ENCODE measurements at places on chromosomes 13 and 19.

DNA sequence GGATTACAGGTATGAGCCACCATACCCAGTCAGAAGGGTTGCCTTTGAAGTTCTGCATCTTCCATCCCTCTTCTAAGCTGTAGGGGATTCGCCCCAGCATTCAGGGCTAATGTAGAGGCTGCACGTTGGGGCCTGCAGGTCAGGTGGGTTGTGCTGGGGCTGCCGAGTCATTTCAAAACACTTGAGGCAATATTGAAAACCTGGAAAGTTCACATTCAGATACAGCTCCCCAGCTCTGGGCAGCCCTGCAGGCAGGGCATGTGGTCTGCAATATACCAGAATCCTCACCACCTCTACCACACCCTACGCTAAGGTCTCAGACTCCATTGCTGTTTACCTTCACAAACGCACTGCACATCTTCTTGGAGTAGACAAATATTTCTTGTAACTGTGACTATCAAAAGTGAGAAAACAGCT, 24.6 kb downstream of the CCNE1 start:
- no peak for DNase-seq

DNA sequence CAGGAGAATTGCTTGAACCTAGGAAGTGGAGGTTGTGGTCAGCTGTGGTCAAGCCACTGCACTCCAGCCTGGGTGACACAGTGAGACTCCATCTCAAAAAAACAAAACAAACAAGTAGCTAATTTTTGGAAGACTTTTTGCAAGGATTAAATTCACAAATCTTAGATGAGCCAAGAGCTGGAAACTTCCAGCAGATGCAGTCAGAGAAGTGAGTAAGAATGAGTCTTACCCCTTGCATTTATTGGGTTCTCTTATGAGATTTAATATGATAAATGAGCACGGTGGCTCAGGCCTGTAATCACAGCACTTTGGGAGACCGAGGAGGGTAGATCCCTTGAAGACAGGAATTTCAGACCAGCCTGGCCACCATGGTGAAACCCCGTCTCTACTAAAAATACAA, 44.9 kb upstream of the NBEA start:
- DNase-seq = no peak

DNA sequence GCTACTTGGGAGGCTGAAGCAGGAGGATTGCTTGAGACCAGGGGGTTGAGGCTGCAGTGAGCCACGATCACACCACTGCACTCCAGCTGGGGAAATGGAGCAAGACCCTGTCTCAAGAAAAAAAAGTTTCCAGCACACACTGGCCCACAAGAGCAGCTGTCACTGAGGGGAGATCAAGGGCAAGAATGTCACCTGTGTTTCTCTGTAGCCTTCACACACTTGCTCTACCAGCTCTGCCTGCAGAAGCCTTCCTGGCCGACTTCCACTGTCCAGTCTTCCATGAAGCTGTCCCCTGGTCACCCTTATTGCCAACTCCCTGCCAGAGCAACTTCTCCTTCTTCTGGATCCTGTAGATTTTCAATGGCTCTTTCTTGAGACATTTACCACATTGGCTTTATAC, 158.0 kb downstream of the KCTD15 start:
- DNase-seq = no peak

GRCh38 chr13:99046851-99047250, 69.0 kb upstream of the DOCK9 start:
- DNase-seq = no peak

GRCh38 chr19:44757735-44758505, 9.4 kb downstream of the BCL3 start:
- no peak for DNase-seq

DNA sequence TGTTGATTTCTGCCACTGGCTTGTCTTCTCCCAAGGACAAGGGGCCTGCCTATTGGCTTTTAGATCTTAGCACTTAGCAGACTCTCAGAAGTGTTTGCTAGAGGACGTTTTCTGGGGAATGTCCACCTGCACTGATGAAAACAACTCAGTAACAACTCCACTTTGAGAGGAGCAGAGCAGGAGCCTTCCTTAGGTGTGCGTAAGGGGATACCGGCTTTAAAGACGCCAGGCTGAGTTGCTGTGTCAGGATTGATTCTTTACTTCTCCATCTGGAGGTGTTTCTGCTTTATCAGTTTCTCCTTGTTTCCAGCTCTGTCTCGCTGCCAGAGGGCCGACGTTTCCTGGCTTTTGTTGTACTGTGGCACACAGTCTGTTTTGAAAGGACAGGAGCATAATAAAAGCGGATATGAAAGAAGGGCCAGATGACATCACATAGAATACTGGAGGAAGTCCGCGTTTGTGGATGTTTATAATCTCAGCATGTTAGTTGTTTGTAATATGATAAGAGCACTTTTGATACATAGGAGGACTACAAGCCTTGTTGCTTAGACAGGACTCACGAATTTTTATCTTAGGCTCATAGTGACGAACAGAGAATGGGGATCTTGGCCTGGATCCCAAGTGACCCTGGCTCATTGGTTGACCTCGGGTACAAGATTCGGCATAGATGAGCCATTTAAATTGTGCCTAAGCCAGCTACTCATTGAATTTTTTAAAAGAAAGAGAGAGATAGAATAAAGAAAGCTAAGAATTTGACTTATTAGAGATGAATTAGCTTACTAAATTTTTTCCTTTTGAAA, 34.6 kb downstream of the COL4A2 start:
- no peak for DNase-seq

DNA sequence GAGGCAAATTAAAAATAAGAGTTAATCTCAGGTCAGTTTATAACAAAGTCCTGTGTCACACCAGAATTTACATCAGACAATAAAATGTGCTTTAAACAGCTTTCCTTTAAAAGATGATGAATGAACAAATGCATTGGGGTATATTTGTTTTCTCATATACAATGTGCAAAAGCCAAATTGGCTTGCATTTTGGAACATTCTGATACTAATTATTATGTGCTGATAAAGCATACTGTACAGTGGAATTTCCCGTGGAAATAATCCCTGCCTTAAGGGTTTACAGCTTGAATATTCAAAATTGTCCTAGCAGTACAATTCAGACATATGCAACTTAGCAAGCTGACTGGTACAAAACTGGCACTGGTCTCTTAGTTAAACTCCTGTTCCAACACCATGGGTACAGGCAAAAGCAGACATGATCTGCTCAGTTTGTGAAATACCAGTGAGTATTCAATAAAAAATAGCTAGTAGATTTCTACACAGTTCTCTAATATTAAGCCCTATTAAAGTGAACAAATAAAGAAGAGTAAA, 373.4 kb downstream of the SLITRK1 start:
- DNase-seq = no peak

- no peak for DNase-seq
Measured at GRCh38 chr19:5107432-5108122, 138.7 kb downstream of the KDM4B start.

DNA sequence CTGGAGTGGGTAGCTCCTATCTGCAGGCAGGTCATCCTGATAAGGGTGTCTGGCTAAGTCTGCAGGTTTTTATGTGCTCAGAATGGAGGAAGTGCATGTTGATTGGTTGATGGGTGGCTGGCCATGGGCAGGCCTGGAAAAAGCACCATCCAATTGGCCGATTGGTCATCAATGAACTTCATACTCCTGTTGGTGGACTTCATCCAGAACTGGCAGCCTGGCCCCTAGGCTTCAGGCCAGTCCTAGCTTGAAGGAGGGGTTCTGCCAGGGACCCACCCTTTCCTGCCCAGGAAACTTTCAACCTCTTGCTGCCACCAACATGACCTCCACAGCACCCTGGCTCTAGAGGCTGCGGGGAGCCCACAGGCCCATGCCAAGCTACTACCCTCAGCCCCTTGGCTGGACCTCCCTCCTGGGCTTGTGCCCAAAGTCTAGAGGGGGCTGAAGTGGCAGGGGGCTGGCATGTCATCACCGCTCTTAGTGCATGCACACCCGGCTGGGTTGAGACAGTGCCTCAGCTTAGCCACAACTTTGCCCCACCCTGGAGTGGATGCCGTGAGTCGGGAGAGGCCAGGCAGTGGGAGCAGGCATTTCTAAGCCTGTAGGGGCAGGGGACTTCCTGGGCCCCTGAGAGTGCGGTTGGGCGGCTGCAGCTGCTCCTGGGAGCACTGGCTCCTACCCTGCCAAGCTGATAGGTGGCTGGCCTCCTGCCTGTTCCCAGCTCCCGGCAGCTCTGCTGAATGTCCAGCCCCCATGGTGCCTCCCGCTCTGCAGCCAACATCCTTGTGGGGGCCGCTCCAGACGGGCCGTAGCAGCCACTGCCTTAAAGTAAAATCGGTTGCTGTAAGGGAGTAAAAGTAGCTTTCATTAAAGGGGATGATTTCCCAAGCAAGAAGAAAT, 13.2 kb downstream of the DNAJC15 start:
- DNase-seq = peak; percentile 10

DNA sequence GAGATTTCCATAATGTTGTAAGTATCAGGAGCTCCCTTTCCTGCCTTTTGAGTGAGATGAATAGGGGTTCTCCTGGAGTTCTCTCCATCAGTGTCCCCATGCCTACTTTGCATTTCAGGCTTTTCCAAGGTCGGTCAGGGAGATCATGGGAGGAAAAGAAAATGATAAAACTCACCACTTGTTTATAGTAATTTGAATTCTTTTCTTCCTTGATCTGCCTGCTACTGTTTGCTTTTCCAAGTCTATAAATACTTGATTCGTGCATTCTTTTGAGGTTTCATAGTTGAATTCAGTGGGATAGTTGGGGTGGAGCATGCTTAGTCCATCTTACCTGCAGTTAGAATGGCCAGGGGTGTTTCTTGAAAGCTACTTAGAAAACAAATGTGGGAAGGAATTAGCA, 51.5 kb downstream of the PCCA start:
- no peak for DNase-seq

- DNase-seq = no peak
Measured at GRCh38 chr19:5343848-5344247, 3.2 kb upstream of the PTPRS start.

DNA sequence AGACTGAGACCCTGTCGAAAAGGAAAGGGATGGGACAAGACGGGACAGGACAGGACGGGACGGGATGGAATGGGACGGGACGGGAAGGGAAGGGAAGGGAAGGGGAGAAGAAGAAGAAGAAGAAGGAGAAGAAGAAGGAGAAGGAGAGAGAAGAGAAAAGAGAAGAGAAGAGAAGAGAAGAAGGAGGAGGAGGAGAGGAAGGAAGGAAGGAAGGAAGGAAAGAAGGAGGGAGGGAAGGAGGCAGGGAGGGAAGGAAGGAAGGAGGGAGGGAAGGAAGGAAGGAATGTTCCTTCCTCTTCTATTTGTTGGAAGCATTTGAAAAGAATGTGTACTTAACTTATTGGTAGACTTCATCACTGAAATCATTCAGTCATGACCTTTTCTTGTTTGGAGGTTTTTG, 9.6 kb upstream of the SHFL start:
- no peak for DNase-seq

GRCh38 chr13:48230541-48230940, 2.5 kb upstream of the ITM2B start:
- DNase-seq = no peak

GRCh38 chr13:50466456-50466855, 377.0 kb downstream of the DLEU7 start:
- DNase-seq = no peak

- DNase-seq = no peak
Measured at GRCh38 chr19:45180936-45181335, 2.4 kb downstream of the BLOC1S3 start.

- DNase-seq = no peak
Measured at GRCh38 chr13:67977066-67977465, 746.9 kb upstream of the PCDH9 start.

DNA sequence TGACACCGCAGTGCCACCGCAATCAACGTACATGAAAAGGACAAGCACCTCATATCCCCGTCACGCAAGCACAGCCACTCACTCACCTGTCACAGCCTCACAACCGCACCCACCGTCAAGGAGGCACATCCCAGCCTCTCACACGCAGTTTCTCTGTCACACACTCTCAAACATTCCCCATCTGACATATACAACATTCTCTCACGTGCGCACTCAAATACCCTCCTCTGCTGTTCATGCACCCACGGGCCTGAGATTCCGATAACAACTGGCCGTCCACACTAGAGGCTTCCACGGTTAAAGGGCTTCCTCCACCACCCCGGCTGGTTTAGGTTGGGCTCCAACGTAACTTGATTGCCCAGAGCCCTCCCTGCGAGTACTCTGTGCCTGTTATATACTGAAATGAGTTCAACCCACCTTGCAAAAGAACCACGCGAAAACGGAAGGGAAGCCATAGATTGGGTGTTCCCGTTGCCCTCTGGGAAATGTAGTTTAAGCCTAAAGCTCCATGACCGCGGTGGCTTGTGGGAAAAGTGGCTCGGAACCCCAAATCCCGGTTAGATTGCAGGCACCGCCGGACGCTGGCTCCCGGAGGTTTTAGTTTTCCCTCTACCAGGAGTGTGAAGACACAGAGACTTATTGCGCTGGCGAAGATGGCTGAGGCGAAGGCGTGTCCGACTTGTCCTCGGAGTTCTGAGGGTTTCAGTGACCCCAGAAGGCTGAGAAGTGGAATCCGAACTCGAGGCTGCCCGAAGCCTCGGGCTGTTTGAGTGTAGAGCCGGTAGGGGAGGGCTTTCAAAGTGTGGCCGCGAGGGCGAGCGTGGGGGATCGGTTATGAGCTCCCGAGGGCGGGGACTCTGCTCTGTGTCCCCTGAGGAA, at the start of gene ZNF573:
ZNF573 (minus strand) TSS at position 460 of the 879 bp plus-strand sequence. CDS start 5,857 bp downstream, outside the sequence.
- peak; percentile 96 for DNase-seq

DNA sequence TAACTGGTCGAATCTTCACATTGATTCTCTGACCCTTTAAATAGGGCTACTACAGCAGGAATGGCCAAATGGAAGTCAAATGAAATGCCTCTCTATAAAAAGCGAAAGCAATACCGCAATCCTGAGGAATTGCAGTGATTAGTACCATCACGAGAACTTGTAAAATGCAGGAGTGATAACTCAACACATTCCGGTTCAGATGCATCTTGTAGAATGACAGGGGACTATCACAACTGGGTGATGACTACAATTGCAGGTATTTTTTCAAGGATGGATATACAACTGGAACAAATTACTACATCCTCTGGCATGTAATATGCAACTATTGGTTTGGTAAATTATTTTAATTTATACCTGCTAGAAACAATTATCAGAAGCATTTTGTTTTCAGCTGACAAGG, 140.4 kb downstream of the PCDH20 start:
- DNase-seq = no peak

GRCh38 chr13:44437356-44438233, 64.0 kb downstream of the SERP2 start:
- DNase-seq = peak; percentile 82

DNA sequence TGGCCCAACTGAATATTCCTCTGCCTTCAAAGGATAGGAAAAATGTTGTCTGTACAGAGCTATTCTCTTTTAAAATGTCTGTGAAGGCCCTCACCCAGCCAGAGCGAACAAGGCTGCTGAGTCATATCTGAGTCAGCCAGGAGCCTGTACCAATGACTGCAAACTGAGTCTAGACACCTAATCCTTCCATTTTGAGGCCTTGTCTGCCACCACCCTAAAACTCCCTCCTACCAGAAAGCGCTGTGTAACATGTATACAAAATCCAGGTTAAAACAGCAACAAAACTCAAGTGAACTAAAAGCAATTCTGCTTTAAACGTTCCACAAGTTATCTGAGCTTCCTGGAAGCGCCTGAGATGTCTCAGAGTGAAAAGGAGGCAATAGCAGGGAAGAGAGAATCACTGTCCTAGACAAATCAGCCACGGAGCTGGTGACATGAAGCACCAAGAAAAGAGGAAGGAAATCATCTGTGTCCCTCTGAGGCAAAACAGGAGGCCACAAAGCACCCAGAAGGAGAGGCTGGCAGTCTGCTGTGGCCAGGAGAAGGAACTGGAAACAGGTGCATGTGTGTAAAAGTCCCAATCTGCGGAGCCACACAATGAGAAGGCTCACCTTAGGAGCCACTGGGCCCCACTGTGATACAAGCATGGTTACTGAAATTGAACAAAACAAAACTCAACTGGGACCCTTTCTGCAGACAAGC, 10.2 kb downstream of the DHRS12 start:
- DNase-seq = no peak

GRCh38 chr13:94703721-94704314, 8.5 kb downstream of the SOX21 start:
- DNase-seq = no peak

Data from cerebellar cortex (tissue), 1 donor.